ENCODE measurements at places on chromosomes 13 and 19. TPM values are rescaled to one million over a fixed set of nuclear protein-coding genes. Genes with fewer than 3 reads are reported as not detected.

DNA sequence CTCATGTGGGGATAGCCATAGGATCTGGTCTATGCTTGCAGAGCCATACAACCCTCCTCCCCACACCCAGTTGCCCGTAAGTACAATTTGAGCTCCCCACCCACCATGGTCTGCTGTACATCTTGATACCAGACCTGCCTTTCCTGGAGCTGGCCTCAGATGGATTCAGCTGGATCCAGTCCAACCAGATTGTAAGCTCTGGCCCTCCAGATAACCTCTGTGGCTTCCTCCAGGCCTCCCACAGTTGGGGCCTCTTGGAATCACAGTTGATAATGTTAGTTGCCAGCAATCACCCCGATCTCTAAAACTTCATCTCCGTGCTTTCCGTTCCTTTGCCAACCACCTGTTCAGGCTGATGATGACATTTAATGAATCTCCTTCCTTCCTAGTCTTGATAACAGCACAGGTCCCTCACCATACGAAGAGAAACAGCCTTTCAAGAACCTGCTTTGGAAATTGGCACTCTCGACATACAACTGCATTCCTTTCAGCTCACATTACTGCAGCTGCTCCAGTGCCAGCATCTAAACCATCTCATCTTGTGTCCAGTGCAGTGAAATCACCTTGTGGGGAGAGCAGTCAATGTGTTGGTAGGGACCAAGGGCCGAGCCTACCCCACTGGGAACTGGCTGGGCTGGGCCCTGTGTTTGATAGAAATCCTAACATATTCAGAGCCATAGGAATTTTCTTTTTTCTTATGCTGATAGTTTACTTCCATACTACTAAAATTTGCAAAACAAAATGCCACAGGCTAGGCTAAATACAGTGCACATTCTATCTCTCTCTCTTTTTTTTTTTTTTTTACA is 15.1 kb upstream of the FOXO1 start:
- H3K4me3 ChIP-seq, result no peak overlapping the region
- no peak for DNase-seq
- no peaks in the 10 kb centered on the region for H3K4me1 ChIP-seq
- no peaks in the 10 kb centered on the region for H3K36me3 ChIP-seq
- H3K27me3 ChIP-seq, result no peaks in the 10 kb centered on the region

GRCh38 chr19:10333758-10334587 is 644 bp upstream of the RAVER1 start:
- peak overlapping the region; percentile 89 for H3K27ac ChIP-seq
- DNase-seq, result no peak
- no peaks in the 10 kb centered on the region for H3K27me3 ChIP-seq
- H3K4me3 ChIP-seq, result peak overlapping the region; percentile 45
- H3K4me1 ChIP-seq, result peaks cover 36% of the 10 kb centered on the region
- H3K36me3 ChIP-seq, result peaks cover 16% of the 10 kb centered on the region

- DNase-seq, result no peak
- no peaks in the 10 kb centered on the region for H3K36me3 ChIP-seq
- H3K27ac ChIP-seq, result no peak overlapping the region
Observed at GRCh38 chr13:96025283-96025682, 27.9 kb downstream of the UGGT2 start.

GRCh38 chr19:11164296-11164695 is 8.7 kb upstream of the SPC24 start:
- peaks cover 47% of the 10 kb centered on the region for H3K4me1 ChIP-seq
- peak overlapping the region; percentile 80 for H3K27ac ChIP-seq
- H3K27me3 ChIP-seq, result no peaks in the 10 kb centered on the region
- DNase-seq, result no peak
- peak overlapping the region; percentile 6 for H3K4me3 ChIP-seq
- peaks cover 39% of the 10 kb centered on the region for H3K36me3 ChIP-seq

GRCh38 chr13:49454388-49455006 is 10.4 kb downstream of the SETDB2 start:
- no peaks in the 10 kb centered on the region for H3K36me3 ChIP-seq
- no peaks in the 10 kb centered on the region for H3K27me3 ChIP-seq
- H3K27ac ChIP-seq, result no peak overlapping the region
- no peak for DNase-seq

The C19orf85 gene
- not detected for total RNA-seq

DNA sequence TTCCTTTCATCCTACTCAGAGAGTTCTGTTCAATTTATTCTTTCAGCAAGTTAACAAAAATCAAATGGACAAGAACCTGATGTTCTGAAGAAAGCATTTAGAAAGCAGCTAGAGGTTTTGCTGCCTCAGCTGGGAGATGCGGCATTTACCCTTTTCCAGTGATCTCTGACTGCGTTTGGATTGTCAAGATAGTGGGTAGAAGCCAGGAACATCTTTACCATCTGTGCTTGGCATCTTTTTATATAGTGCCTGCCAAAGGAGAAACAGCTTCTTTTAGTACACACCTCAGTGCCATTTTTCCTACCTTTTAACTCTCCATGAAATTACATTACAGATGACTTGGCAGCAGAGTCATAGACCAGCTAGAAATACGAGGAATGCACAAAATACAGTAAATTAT is 680.8 kb downstream of the SLITRK1 start:
- no peaks in the 10 kb centered on the region for H3K36me3 ChIP-seq
- DNase-seq, result no peak
- no peak overlapping the region for H3K27ac ChIP-seq
- no peak overlapping the region for H3K4me3 ChIP-seq

- H3K27ac ChIP-seq, result no peak overlapping the region
- H3K27me3 ChIP-seq, result no peaks in the 10 kb centered on the region
Observed at GRCh38 chr13:20090349-20090748, 70.5 kb downstream of the GJA3 start.

- H3K36me3 ChIP-seq, result no peaks in the 10 kb centered on the region
- H3K4me3 ChIP-seq, result no peak overlapping the region
- no peak for DNase-seq
- H3K27ac ChIP-seq, result no peak overlapping the region
- H3K4me1 ChIP-seq, result no peaks in the 10 kb centered on the region
- H3K27me3 ChIP-seq, result no peaks in the 10 kb centered on the region
Observed at GRCh38 chr13:76029088-76029487, 393.0 kb downstream of the LMO7 start.

- peaks cover 24% of the 10 kb centered on the region for H3K36me3 ChIP-seq
- no peaks in the 10 kb centered on the region for H3K27me3 ChIP-seq
- DNase-seq, result no peak
- H3K27ac ChIP-seq, result peak overlapping the region; percentile 99
- no peaks in the 10 kb centered on the region for H3K4me1 ChIP-seq
- H3K4me3 ChIP-seq, result no peak overlapping the region
Observed at GRCh38 chr19:3397266-3398022, 31.1 kb downstream of the NFIC start.

The OVOL3 gene
- not detected for total RNA-seq

The NECTIN2 gene
- total RNA-seq, result 95.7 TPM

DNA sequence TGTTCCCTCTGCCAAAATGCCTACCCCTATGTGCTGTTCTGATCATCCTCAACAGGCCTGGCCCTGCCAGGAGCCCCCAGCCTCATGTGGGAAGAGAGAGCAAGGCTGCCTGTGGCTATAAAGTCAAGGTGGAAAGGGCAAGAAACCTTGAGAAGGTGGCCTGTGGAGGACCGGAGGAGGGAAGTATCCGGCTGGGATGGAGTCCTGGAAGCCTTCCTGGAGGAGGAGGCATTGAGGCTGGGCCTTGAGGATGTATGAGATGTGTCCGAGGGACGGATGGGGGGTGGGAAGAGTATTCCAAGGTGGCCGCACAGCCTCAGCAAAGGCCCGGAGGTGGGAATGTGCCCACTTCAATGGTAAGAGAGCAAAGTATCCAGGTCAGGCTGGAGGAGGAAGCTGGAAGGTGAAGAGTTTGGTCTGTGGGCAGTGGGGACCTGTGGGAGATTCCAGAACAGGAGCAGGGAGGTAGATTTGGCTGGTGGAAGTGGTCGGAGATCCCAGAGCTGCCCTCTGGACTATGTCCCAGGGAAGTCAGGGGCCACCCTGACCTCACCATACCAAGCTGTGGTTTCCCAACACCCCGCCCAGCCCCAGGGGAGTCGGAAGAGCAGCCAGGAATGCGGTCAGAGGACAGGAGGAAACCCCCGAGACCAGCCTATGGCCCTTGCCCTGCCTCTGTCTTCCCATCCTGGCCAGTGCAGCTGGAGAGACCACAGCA is 3.0 kb upstream of the PLIN4 start:
- H3K4me3 ChIP-seq, result no peak overlapping the region
- peaks cover 24% of the 10 kb centered on the region for H3K4me1 ChIP-seq

- no peaks in the 10 kb centered on the region for H3K36me3 ChIP-seq
- no peaks in the 10 kb centered on the region for H3K4me1 ChIP-seq
- no peak overlapping the region for H3K4me3 ChIP-seq
- H3K27me3 ChIP-seq, result no peaks in the 10 kb centered on the region
- H3K27ac ChIP-seq, result no peak overlapping the region
Observed at GRCh38 chr19:15101479-15102082, 5.6 kb upstream of the SYDE1 start.

The LYPD3 gene
- 0.90 TPM for total RNA-seq

GRCh38 chr13:97225533-97225932 is 3.4 kb downstream of the MBNL2 start:
- H3K27me3 ChIP-seq, result no peaks in the 10 kb centered on the region
- no peaks in the 10 kb centered on the region for H3K36me3 ChIP-seq
- peak overlapping the region; percentile 60 for H3K4me3 ChIP-seq
- no peaks in the 10 kb centered on the region for H3K4me1 ChIP-seq

The STARD13 gene
- total RNA-seq, result 21.6 TPM

The EDNRB gene
- 52.1 TPM for total RNA-seq

The CPB2 gene
- not detected for total RNA-seq

GRCh38 chr19:14059093-14059480 is 2.8 kb downstream of the PALM3 start:
- H3K4me1 ChIP-seq, result no peaks in the 10 kb centered on the region
- no peaks in the 10 kb centered on the region for H3K36me3 ChIP-seq
- no peak for DNase-seq
- no peak overlapping the region for H3K4me3 ChIP-seq
- H3K27me3 ChIP-seq, result no peaks in the 10 kb centered on the region

- peaks cover 25% of the 10 kb centered on the region for H3K4me1 ChIP-seq
- no peak for DNase-seq
- no peaks in the 10 kb centered on the region for H3K36me3 ChIP-seq
Observed at GRCh38 chr13:45120967-45121831, 889 bp downstream of the GTF2F2 start.

The CGB8 gene
- total RNA-seq, result not detected

DNA sequence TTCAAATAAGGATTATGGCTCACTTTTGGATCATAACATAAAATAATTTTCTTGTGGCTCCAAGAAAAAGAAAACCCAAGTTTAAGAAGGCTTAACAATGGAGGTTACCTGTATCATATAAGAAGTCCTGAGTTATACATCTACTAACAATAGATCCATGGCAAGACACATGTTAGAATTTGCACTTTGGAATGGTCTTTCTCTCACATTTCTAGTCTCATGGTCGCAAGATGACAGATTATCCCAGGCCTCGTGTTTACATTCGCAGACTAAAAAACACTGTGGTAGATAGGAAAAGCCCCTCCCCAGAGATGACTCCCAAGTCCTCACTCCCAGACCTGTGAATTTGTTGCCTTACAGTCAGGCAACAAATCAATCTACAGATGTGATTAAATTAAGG is 746.2 kb upstream of the GPC6 start:
- no peaks in the 10 kb centered on the region for H3K27me3 ChIP-seq
- no peak for DNase-seq
- H3K4me1 ChIP-seq, result no peaks in the 10 kb centered on the region
- no peak overlapping the region for H3K4me3 ChIP-seq
- H3K36me3 ChIP-seq, result no peaks in the 10 kb centered on the region
- no peak overlapping the region for H3K27ac ChIP-seq

- no peak overlapping the region for H3K4me3 ChIP-seq
- DNase-seq, result peak; percentile 7
Observed at GRCh38 chr19:57231686-57232085, 863 bp downstream of the AURKC start.

GRCh38 chr13:31944262-31945160 is 87.1 kb upstream of the FRY start:
- no peaks in the 10 kb centered on the region for H3K27me3 ChIP-seq
- no peaks in the 10 kb centered on the region for H3K4me1 ChIP-seq
- H3K27ac ChIP-seq, result peak overlapping the region; percentile 79
- H3K36me3 ChIP-seq, result no peaks in the 10 kb centered on the region

DNA sequence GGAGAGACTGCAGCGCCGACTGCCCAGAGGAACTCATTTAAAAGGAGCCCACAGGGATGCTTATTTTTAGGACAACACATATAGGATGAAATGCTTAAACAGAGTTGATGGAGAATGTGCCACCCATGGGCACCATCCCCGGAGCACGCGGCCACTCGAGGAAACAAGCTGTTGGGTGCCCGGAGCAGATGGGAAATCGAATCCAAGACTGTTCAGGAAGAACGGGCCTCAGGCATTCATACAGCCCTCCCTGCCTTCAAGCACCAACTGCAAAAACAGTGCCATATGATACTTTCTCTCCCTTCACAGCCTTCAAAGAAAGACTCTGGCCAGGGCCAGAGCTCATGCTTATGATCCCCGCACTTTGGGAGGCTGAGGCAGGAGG is 40.2 kb downstream of the RAB20 start:
- no peak overlapping the region for H3K4me3 ChIP-seq
- no peak for DNase-seq
- H3K27ac ChIP-seq, result peak overlapping the region; percentile 93
- H3K27me3 ChIP-seq, result no peaks in the 10 kb centered on the region

The KIR2DL3 gene
- total RNA-seq, result not detected

GRCh38 chr19:10372690-10373089 is 7.7 kb downstream of the TYK2 start:
- no peak overlapping the region for H3K27ac ChIP-seq
- no peak overlapping the region for H3K4me3 ChIP-seq
- H3K36me3 ChIP-seq, result peaks cover 16% of the 10 kb centered on the region
- no peak for DNase-seq

GRCh38 chr13:78686461-78686860 is 27.5 kb upstream of the OBI1 start:
- no peaks in the 10 kb centered on the region for H3K4me1 ChIP-seq
- H3K36me3 ChIP-seq, result no peaks in the 10 kb centered on the region
- no peak overlapping the region for H3K4me3 ChIP-seq
- DNase-seq, result no peak
- H3K27me3 ChIP-seq, result no peaks in the 10 kb centered on the region
- H3K27ac ChIP-seq, result no peak overlapping the region

DNA sequence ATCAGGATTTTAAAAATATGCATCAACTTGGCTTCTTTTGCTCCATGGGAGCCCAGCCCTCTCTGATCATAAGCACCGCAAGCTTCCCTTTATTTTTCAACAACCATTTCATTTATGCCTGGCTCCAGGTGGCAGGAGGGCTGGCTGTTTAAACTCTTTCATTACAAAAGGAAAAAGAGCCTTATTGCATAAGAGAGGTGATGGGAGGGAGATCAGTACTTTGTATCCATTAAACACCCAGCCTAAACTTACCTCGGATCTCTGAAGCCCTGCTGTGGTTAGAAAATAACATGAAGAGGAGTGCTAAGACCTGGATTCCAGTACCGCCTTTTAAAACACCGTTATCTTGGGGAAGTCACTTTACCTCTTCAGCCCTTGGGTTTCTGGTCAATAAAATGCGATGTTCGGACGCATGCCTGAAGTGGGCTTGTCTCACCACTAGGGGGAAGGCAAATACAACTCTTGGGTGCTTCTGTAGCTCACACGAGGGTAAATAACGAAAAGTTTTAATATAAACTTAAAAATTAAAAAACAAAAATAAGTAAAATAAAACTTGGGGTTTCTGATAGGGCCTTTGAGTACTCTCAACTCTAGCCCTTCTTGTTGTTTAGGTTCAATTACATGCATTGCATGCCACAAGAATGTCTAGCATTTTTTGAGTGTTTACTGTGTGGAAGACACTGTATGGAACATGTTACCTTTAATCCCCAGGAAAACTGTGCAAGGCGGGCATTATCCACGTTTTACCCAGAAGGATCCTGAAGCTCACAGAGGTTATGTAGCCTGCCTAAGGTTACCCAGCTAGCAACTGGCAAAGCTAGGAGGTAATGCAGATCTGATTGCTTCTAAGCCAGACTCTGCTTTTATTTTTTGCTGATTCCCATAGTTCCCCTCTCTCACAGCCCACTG is 240.3 kb downstream of the LMO7 start:
- H3K27ac ChIP-seq, result no peak overlapping the region
- H3K36me3 ChIP-seq, result no peaks in the 10 kb centered on the region
- no peaks in the 10 kb centered on the region for H3K27me3 ChIP-seq
